CD4-positive, alpha-beta T cell treated with Interleukin-10 for 1 hour (primary cell): ENCODE measurements at places on chromosomes 7 and 10.

- DNase-seq: no peak
Observed at GRCh38 chr7:97130417-97131139, 13.1 kb downstream of the SDHAF3 start.

DNA sequence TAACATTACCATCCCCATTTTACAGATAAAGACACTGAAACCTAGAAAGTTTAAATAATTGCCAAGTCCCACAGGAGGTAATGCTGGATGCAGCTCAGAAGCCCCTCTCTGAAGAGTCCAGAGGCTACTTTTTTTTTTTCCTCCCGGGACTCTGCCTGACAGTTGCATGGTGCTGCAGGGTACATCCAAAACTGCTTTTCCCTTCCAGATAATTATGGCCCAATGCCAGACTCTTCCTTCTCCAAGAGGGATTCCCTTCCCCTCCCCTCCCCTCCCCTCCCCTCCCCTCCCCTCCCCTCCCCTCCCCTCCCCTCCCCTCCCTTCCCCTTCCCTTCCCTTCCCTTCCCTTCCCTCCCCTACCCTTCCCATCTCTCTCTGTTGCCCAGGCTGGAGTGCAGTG, 122.9 kb downstream of the LSMEM1 start:
- DNase-seq: no peak

- no peak for DNase-seq
Observed at GRCh38 chr7:13028036-13028824, 340.8 kb downstream of the ARL4A start.

DNA sequence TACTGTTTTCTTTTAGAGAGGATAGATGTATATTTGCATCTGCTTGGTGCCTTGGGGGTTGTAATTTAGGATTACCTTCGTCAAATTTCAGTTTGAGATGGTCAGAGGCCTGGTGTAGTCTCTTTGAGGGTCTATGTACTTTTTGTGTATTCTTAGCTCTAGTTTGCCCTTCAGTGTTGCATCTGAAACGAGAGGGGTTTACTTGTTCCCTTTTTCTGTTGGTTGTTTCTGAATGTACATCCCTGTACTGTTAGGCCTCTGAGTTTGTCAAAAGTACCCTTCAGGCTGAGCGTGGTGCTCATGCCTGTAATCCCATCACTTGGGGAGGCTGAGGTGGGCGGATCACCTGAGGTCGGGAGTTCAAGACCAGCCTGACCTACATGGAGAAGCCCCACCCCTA, 60.0 kb downstream of the MLLT10 start:
- DNase-seq: no peak

GRCh38 chr10:71708301-71708703, 11.3 kb downstream of the C10orf105 start:
- DNase-seq: peak; percentile 74

DNA sequence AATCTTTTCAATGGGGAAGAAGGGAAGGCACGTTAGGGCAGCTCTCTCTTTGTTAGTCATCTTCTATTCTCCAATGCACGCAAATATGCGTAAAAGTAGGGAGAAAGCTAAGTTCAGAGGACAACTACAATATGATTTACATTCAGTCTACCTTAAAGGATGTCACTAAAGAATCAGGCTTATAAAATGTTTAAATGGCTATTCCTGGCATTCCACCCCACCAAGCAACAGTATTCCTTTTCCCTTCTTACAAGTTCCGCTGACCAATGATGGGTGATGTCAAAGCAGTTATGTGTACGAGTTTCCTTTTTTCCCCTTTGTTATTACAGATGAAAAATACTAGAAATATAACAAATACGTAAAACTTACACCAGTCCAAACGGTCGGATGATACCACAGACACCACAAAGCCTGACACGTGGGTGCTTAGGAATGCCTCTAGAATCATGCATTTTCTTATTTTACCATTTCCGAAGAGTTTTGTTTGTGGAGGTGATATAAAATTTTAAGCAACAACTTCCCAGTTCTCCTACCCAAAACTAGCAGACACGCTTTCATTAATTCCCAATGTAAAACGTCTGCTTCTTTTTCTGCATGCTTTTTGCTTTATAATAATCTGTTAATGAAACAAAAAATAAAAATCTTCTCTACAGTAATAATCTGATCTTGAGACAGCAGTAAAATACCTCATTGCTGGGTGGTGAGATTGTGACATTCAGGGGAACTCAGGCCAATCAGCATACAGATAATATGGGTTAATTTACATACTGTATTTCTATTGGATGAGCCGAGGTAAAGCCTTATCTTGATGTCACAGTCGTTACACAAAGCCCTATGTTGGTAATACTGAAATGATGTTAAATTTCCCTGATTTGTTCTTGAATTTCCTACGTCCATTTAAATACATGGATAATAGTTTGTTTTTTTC, 708 bp upstream of the GPR85 start:
- peak; percentile 11 for DNase-seq

- DNase-seq: no peak
Observed at GRCh38 chr10:125641398-125641797, 41.6 kb downstream of the TEX36 start.

GRCh38 chr10:30759423-30759822, 129.9 kb upstream of the LYZL2 start:
- DNase-seq: no peak

DNA sequence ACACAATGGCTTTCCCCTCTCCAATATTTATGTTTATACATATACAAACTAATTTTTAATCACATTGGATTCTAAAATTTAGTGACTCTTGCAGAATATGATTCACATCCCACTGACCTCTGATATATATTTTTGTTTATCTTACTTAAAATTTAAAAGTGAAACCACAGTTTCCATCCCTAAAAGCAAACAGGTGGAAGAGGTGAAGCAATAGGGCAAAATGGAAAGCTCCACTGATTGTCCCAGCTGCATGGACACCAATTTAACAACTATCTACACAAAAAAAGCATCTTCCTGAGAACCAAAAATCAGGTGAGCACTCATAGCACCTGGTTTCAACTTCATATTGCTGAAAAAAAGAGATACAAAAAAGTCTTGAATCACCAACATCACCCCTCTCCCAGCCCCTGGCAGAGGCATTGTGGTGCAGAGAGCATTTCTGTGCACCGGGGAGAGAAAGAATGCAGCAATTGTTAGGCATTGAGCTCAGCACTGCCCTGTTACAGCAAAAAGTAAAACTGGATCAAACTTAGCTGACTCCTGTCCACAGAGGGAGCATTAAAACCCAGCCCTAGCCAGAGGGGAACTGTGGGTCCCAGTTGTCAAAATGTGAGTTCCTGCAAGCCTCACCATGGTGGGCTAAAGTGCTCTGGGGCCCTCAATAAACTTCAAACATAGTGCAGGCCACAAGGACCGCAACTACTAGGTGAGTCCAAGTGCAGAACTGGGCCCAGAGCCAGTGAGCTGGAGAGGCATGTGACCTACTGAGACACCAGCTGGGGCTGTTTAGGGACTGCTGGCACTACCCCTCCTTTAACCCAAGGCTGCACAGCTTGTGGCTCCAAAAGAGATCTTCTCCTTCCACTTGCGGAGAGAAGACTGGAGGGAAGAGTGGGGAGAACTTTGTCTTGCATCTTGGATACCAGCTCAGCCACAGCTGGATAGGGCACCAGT, 92.1 kb downstream of the SIRT1 start:
- no peak for DNase-seq

- DNase-seq: no peak
Observed at GRCh38 chr7:38748056-38748610, 117.0 kb upstream of the AMPH start.

- no peak for DNase-seq
Observed at GRCh38 chr7:106452031-106452851, 167.5 kb upstream of the NAMPT start.

- DNase-seq: no peak
Observed at GRCh38 chr7:108200326-108200725, 70.2 kb upstream of the LAMB4 start.

DNA sequence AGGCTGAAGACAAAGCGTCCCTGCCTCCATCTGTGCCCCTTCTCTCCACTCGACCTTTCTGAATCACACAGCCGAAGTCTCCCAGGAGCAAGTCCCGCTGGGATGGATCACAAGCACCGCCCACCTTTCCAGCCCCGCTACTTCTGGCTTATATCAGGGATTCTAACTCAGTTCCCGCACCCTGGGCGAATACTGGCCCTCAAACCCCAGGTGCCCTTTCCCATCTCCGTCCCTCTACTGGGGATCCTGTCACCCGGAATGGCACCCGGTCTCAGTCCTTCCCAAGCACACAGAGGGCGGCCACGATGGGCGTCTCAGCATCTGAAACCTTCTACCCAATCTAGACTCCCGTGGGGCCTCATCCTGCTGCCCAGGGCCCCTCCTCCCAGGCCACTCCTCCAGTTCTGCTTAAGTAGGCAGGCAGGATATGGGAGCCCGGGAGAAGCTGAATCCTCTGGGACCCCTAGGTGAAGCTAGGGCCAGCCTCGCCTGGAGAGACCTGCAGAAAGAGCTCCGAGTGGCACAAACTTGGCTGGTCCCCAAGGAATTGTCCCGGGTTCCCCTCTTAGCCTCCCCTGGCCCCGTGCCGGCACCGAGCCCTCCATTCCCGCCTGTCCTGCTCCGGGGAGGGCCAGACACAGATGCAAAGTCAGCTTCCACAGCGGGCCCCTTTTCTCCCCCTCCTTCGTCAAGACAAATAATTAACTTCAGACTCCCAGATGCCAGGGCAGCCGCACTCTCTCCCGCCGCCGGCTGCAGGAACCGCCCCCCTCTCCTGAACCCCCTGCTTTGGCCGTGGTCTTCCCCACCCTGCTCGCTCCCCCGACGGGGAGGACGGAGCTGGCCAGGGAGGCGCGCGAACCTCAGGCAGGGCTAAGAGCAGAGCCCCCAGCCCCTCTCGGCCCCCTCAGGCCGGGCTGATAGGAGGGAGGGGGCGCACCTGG, 612 bp downstream of the KCP start:
- no peak for DNase-seq

DNA sequence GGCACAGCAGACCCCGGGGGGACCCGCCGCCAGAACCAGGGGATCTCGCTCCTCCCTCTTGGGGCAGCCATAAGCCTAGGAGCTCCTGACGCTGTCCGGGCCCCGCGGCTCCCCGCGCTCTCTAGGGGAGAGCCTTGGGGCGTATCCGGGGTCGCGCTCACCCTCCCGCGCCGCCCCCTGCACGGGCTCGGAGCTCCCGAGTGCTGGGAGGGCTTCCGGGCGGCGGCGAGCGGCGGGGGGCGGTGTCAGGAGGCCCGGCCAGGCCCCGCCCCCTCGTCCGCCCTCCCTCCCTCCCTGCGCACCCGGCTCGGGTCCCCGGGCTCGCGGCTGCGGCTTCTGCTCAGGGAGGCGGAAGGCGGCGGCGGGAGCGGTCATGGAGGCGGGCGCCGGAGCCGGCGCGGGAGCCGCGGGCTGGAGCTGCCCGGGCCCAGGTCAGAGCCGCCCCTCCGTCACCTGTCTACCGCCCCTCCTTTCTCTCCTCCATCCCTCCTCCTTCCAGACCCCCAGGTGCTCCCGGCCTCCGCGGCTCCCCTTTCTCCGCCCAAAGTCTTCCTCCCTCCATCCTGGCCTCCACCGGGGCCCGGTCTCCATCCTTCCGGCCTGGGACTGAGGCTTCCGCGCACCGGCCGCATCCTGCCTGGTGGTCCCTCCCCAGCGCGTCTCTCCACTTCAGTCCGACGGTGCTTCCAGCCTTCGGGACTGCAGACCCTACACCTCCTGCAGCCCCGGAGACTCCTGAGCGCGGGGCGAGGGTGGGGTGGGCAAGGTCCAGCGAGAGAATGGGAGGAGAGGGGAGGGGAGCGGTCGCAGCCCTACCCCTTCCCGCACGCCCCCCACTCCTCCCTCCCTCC, at the start of gene CCDC136:
CCDC136 (plus strand) TSS at position 848 of the 851 bp plus-strand sequence. CDS start 444 bp downstream, outside the sequence.
- DNase-seq: peak; percentile 83

DNA sequence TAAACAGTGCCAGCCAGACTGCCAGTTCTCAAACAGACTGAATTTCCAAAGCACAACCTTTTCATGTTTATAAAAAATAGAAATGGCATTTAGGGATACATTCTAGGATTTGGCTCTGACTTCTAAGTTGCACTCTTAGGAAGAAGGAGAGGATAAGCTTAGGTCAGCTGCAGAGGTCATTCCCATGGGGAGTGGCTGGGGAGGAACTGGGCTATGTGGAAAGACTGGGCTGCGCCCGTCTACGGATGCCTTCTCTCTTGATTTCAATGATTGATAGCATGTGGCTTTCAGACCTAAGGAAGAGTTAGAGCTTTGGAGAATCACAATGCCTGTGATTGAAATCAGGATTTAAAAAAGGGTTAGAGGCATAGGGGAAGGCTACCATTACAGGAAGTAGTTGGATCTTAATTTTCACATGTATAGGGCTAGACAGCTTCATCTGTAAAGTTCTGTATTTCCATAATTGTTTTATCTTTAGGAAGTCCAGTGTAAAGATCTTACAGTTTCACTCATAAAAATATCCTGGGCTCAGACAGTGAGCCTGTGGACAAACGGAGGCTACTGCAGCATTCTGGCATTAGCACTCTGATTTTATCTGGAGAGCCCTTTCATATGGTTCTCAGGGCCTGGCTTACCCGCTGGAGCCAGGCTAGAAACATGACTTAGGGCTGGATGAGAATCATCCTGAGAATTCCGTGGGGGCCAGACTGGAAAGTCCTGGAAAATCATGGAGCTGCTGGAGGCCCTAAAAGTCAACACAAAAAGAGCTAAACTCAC, 29.5 kb downstream of the NUDT5 start:
- no peak for DNase-seq

DNA sequence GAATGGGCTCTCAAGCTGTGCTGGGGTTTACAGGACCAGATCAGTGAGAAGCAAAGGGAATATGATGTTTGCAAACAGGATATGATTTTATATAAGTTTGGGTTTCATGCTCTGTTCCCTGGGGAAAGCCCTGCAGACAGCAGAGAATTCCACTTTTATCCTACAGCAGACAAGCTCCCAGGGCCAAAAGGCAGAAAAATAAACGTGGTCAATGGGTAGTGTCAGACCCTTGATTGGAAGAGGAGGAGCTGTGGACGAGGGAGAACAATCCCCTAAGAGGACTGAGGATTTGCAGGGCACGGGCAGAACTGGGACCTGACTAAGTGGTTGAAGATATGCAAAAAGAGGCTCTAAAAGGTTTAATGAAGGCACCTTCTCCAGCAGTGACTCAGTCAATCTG, 275.3 kb downstream of the HDAC9 start:
- no peak for DNase-seq

GRCh38 chr7:5635461-5636445, 145.7 kb downstream of the RNF216 start:
- no peak for DNase-seq
